ENCODE measurements at places on chromosomes 6 and 20.

GRCh38 chr20:63627751-63628245, 897 bp upstream of the GMEB2 start:
- DNase-seq: no peak

DNA sequence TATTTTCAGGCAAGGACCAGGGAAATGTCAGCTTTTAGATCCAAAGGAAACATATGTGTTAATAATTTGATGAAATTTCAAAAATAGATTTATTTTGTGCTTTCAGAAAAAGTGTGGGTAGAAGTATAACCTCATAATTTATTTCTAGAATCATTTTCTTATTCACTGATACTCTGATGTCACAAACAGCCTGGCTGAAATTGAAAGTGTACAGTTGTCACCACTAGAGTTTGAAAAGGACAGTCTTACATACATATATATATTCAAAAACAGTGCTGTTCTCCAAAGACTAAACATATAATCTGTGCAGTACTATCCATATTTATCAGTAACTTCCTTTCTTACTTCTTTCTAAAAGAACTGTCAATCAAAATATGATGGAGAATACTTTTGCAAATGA, 254.4 kb upstream of the KCNQ5 start:
- DNase-seq: no peak

GRCh38 chr6:24492475-24492874, 2.3 kb upstream of the ALDH5A1 start:
- no peak for DNase-seq

GRCh38 chr6:133085896-133086295, 155.3 kb upstream of the EYA4 start:
- no peak for DNase-seq

DNA sequence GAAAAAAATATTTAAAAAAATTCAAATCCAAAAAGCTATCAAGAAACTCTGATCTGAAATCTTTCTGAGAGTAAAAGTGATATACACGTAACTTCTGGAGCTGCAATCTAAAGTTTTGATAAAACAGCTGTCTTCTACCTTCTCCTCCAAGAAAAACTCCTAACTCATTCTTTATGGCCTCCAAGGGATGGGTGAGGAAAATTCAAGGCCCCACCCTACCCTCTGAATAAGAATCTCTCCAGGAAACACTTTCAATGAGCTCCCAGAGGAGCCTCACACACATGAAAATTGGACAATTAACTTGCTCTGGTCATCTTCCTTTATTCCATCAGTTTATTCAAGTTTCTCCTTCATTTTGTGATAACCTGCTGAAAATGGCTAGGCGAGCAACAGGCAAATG, 93.4 kb downstream of the FNDC1 start:
- no peak for DNase-seq

DNA sequence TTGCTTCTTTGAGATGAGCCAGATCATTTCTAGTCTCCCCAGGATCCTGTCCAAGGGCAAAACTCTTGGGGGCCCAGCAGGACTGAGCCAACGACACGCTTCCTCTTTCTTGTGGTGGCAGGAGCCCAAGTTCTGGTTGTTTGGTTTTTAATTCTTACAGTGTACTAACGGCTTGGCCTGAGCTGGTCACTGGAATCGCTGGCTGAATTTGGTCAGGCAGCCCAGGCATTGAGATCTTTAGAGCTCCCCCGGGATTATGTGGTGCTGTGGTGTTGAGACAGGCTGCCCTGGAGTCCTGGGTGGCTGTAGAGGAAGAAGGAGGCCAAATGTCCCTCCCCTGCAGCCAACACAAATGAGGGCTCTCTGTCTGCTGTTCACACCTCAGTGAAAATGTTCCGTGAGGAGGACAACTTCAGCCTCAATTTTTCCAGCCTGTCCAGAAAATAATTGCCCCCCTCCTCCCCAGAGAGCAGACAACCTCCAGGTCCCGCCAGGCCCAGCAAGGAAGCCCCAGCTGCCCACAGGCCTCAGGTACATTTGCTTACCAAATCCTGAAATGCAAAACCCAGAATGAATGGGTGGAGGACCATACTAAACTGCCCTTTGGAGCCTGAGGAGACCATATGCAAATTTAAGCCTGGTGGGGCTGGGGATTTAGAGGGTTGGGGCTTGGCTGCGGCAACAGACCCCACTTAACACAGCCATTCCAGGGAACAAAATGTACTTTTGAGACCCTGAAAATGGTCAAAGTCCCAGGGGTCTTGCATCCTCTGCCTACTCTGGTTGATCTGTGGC, 23.6 kb downstream of the BNIP5 start:
- DNase-seq: no peak

GRCh38 chr20:47493963-47494293, 7.8 kb upstream of the NCOA3 start:
- DNase-seq: no peak

- DNase-seq: no peak
Observed at GRCh38 chr6:157798851-157799250, 24.2 kb upstream of the SNX9 start.

DNA sequence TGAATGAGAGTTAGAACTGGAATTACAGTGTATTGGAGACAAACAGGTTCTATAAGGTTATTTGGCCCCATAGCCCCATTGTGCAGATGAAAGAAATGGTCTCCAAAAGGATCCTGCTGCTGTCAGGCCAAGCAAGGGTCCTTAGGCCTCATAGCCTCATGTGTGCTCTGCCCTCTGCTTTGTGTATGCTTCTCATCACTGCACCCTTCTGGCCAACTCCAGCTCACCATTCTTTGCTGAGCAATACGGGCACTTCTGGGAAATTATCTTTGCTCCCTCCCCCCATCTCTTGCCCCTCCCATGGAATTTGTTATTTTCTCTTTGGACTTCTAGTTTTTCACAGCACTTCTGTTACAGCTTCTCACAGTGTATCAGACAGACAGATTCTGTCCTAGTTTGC, 298.8 kb downstream of the FOXA2 start:
- no peak for DNase-seq

DNA sequence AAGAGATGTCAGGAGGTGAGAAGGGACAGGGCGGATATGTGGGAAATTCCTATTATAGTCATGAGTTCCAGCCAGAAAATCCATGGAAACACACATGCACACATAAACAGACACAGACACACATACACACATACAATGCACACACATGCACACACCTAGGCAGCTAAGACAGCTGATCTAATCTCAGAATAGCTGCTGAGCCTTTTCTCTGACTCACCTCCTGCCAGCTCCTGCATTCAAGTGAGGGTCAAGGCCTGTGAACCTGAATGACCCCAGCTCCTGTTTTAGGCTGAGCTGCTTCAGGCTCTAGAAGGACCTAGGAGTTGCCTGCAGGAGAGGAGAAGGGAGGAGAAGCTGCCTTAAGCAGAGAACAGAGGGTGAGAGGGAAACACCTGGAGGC, 21.6 kb upstream of the RAET1L start:
- no peak for DNase-seq

DNA sequence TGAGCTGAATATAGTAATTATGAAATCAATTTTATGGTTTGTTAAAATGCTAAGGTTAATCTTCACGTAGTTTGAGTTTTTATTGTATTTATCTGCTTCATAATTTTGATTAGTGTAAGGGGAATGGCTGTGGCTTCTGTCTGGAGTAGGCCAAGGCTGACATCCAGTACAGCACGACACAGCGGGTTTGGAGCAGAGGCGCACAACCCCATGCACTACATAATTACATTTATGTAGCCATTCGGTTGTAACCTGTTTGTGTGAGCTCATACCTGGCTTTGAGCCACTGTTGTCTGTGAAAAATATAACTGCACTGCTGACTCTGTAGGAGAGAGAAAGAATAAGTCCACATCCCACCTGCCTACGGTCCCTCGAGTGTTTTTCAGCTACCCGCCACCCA, 615.5 kb downstream of the EYS start:
- no peak for DNase-seq

GRCh38 chr20:55586610-55587009, 418.7 kb downstream of the CBLN4 start:
- no peak for DNase-seq

DNA sequence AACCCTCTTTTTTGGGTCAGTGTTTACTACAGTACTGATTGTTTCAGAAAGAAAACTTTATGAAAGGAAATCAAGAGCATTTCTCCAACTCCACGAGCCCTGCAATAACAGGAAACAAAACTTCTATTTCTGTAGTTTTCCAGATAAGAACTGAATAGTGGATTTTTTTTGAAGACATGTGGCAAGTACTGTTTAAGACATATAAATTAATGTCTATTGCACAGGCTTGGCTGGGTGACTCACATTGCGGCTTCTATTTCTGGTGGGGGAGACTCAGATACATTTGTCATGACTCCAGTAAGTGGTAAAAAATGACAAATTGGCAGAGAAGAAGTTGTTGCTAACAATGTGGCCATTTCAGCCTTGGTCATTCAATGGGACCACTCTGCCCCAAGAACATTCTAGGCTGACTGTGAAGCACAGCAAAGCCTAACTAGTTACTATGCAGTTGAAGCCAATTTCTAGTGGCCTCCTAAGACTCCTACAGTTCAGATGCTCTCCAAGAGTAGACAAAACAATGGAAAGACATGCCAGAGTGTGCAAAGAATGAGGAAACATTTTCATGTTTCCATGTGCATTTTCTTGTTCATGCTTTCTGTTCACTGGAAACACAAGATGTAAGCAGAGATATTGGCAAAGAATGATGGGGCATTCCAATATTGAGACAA, 200.9 kb downstream of the EDN1 start:
- no peak for DNase-seq

DNA sequence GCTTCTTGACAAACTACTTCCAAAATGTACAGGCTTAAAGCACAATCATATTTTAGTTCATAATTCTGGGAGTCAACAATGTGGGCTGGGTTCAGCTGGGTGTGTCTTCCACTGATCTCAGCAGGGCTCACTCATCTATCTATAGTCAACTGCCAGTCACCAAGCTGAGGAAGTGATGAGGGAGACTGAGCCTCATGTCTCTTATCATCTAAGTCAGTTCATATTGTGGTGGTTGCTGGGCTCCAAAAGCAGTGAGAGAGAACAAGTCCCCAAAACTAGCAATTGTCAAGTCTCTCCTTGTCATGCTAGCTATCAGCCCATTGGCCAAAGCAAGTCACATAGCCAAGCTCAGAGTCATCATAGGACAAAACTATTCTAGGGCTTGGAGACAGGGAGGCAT, 465.9 kb upstream of the ARID1B start:
- no peak for DNase-seq

- no peak for DNase-seq
Observed at GRCh38 chr6:8739454-8739853, 304.1 kb upstream of the SLC35B3 start.

DNA sequence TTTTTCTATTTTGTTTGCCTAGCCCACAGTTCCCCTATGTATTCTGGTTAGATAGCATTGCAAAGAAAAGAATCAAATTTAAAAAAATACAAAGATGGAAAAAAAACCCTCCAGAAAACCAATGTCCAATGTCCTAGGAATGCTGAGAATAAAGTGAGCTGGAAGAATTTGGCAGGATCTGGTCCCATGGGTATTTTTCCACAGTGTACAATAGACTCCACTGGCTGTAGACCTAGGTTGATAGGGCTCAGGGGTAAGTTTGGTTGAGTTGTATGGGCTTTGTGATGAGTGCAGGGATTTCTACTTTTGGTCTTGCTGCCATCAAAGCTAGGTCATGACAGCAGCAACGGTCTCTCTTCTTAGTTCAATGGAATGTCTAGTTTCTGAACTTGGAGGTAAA, 41.5 kb downstream of the SLC22A2 start:
- no peak for DNase-seq

- peak; percentile 81 for DNase-seq
Observed at GRCh38 chr20:8389381-8390036, 257.4 kb downstream of the PLCB1 start.

DNA sequence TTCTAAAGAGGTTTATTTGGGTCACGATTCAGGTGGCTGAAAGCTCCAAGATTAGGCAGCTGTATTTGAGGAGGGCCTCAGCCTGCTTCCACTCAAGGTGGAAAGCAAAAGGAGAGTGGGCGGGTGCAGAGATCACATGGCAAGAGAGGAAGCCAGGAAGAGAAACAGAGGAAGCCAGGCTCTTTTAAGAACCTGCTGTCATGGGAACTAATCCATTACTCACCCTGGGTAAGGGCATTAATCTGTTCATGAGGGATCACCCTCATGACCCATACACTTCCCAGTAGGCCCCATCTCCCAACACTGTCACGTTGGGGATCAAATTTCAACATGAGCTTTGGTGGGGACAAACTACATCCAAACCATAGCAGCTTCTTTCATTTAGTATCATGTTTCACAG, 53.9 kb downstream of the DHX35 start:
- no peak for DNase-seq

GRCh38 chr6:50907565-50907964, 88.9 kb downstream of the TFAP2B start:
- DNase-seq: no peak

DNA sequence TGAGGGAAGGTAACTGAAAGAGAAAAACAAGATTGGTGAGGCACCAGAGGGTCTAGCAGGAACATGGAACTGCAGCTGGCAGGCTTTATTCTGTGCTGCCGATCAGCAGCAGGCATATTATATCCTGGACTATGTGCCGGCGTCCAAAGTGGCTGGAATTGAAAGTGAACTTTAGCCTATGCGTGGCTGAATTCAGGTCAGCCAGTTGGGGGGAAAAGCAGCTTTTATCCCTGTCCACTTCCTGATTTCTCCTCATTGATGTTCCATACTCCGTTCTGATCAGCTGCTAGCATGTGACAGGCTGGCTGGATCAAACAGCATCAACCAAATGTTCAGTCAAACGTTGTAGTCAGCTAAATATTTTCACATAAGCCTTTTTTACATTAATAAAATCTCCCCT, 99.0 kb downstream of the CAP2 start:
- DNase-seq: no peak

- no peak for DNase-seq
Observed at GRCh38 chr20:63509088-63509564, 10.2 kb upstream of the EEF1A2 start.

DNA sequence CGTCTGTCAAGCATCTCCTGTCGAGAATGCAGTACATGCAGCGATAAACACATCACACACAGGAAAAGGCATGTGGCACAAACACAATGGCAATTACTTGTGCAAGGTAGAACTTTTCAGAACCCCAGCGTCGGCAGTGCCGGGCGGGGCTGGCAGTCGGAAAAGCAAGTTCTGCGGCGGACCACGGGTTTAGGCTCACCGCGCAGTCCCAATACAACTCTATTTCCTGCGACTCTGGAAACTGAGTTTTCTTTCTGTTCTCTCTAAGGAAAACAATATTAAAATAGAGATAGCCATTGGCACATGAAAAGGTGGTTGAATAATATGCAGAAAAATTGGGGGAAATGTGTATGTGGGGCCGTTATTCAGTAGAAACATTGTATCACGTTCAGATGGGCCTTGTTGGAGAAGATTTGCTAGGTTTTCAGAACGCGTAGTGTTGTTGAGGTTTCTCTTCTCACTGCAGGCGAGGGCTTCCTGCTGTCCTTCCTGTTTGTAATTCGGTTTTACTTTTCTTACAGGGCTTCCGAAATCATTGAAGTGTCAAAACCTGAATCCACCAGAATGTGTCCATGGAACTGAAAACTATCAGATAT, 369.5 kb downstream of the THBS2 start:
- DNase-seq: no peak

Data from NCI-H446 (cell line).